ENCODE measurements at places on chromosomes 2 and 18. TPM values are rescaled to one million over a fixed set of nuclear protein-coding genes. Genes with fewer than 3 reads are reported as not detected.

Gene CD8A
- total RNA-seq, result not detected

Gene NAT8
- not detected for total RNA-seq

Gene ASAP2
- total RNA-seq, result 52.3 TPM

Gene ATOH8
- 5.8 TPM for total RNA-seq

Gene FAM110C
- total RNA-seq, result not detected

Gene KIAA2012
- total RNA-seq, result not detected

Gene IGFBP2
- 151 TPM for total RNA-seq

Gene SATB2
- total RNA-seq, result 0.32 TPM

Gene STK39
- total RNA-seq, result 6.7 TPM

Gene CPLX4
- not detected for total RNA-seq

Gene SGO2
- 14.1 TPM for total RNA-seq

Gene CCBE1
- total RNA-seq, result 1.2 TPM

Gene AQP12A
- total RNA-seq, result not detected

Gene HAAO
- total RNA-seq, result not detected

Gene SERPINB7
- total RNA-seq, result 0.30 TPM

Gene NEUROD1
- total RNA-seq, result not detected

Gene KIF1A
- total RNA-seq, result under 0.01 TPM

Gene TMEM247
- not detected for total RNA-seq

Gene FAM124B
- total RNA-seq, result 155 TPM

Gene C1QL2
- 0.15 TPM for total RNA-seq

Gene FOXI3
- total RNA-seq, result not detected

Gene IFIH1
- total RNA-seq, result 8.4 TPM

Gene MITD1
- total RNA-seq, result 30.9 TPM

Gene GREB1
- 0.30 TPM for total RNA-seq

Gene PDE1A
- 0.46 TPM for total RNA-seq

Gene VWA3B
- total RNA-seq, result not detected

Gene PROKR1
- not detected for total RNA-seq

Gene CACNB4
- total RNA-seq, result 0.15 TPM

Gene SNED1
- 6.2 TPM for total RNA-seq

Gene UNC80
- not detected for total RNA-seq

Gene NEU2
- not detected for total RNA-seq

Gene UPP2
- not detected for total RNA-seq

Gene CCDC74B
- 2.7 TPM for total RNA-seq

Gene RESP18
- not detected for total RNA-seq

Gene IL1B
- 0.61 TPM for total RNA-seq

Data from epithelial cell of umbilical artery (primary cell).